Suprapubic skin (tissue), 4 donors: ENCODE measurements at places on chromosomes 4 and X.

- no peak for DNase-seq
These were observed 68.7 kb upstream of the PCDH19 start for GRCh38 chrX:100478714-100479306.

DNA sequence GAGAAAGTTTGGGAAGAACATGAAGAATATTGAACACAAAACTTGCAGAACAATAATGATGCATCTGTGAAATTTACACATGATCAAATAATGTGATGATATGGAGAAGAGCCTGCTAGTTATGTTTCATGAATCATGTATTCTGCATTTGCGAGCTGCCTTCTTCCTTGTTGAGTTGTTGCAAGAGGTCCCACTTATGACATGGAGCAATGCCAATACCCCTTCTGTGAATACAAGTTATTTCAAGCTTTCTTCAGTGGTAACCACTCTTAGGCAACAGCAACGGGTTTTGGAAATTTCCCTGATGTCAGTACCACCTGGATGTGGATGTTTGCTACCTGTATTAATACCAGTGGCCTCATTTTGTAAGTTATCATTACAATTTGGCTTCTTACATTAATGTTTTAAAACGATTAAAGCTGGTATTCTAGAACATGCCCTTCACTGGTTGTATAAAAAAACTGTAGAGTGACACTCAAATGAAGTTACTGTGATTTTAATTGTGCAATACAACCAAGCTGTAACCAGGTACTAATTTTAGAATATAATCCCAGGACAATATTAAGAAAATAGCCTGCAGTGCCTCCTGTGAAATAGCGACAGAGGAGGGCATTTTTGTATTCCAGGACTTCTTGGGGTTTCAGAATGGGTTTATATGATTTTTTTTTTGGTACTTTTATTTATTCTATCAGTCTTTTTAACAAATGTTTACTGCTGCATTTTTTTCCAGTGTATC lies 25.3 kb downstream of the IQCM start:
- DNase-seq: no peak

DNA sequence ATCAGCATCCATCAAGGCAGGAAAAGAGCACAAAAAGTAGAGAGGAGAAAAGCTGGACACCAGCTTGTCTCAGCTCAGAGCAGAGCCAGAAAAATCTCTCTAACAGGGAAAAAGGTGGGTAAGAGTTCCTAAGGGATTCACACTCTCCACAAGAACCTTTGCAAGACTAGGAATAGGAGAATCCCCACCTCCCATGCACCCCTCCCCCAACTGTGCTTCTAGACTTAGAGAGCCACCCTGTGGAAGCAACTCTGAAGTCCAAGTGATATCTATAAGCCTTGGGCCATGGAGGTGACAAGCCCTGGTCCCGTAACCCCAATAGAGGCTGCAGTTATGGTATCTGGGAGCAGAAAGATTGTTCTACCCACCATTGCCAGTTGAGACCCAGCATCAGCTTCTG lies 267.6 kb upstream of the MTMR8 start:
- DNase-seq: no peak

DNA sequence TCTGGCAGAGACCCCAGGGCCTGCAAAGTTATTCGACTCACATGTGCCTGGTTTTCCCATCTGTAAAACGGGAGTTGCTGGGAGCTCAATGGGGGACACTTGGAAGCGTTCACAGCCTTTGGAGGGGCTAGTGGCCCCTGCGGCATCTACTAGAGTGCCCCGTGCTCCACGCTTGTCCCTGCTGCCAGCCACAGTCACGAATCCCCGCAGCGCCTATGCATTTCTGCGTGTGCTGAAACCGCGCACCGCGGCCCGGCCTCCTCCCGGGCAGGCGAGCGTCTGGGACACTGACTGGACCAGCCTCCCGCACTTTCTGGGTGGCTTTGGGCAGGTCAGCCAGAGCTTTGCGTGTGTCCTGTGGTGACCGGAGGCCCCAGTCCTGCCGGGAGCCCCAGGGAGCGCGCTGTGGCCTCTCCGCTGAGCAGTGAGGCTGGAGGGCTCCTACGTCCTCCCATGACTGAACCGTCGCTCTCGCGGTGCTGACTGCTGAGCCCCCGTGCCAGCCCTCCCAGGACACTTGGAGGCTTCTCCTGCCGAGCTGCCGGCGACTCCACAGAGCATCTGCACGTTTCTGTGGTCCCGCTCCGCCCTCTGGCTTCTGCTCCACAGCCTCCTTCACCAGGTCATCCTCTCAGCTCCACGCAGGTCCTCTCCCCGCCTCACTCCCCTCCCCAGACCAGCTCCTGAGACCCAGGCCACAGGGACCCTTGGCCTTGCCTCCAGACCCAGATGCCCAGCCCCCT lies 36.3 kb downstream of the PIGG start:
- no peak for DNase-seq

GRCh38 chrX:20412871-20413486 lies 146.3 kb upstream of the RPS6KA3 start:
- peak; percentile 60 for DNase-seq

DNA sequence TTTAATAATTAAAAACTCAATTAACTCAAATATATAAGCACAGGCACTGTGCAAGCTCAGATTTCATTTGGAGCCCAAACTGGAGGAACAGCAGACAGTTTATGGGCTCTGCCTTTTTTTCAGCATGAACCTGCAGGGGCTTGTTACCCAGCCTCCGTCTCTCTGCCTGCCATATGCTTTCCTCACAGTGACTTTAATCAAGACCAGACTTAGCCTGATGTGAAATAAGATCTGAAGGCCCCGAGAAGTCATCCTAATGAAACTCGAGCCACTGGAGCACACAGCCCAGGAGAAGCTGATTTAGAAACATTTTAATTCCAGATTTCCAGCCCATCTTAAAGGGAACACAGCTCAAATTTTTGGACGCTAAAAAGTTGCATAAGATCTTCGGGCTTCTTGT lies 55.6 kb downstream of the SPATA18 start:
- DNase-seq: no peak

GRCh38 chr4:85607624-85608023 lies 132.7 kb downstream of the ARHGAP24 start:
- DNase-seq: no peak

DNA sequence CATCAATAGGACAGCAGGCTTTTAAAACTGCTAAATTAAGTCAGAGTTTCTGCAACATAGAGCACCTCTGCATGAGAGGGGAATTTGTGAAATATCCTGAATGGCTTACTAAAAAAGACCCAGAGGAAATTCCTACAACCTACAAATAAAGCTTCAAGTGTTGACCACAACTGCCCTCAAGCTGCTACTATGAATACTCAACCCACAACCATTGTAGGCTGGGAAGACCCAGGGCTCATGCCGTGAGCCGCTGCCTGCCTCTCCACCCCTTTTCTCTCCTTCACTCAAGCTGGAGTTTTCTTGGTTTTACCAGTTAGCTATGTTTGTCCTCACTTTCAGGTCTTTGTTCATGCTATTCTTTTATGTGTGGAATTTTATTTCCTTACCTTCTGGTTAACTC lies 151.6 kb downstream of the EMCN start:
- DNase-seq: no peak

DNA sequence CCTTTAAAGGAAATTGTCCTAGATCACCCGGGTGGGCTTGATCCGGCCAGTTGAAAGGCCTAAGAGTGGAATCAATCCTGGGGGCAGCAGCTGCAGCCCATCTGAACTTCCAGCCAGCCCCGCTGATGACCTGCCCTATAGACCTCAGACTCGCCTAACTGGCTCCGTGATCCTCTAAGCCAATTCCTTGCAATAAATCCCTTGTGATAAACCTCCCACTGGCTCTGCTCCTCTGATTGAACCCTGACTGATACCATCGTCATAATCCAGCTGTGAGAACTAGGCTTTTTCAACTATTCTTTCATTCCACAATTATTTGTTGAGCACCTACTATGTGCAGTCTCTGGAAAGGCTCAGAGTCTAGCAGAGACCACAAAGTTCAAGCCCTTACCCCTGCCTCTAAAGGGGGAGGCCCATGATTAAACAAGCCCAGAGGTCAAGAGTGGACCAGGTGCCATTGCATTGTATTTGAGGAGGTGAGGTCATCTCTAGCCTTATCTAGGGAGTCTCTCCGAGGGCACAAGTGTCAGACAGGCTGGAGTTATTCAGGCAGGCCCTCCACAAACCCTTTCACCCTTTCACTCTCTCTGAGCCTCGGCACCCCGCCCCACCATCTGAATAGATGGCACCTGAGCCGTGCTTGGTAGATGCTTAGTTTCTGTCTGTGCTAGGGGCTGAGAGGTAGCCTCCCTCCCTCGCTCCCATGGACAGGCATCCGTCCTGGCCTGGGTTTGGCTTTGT lies 20.5 kb upstream of the GPR78 start:
- peak; percentile 29 for DNase-seq

- no peak for DNase-seq
These were observed 518.0 kb downstream of the TMA16 start for GRCh38 chr4:164012396-164013027.

DNA sequence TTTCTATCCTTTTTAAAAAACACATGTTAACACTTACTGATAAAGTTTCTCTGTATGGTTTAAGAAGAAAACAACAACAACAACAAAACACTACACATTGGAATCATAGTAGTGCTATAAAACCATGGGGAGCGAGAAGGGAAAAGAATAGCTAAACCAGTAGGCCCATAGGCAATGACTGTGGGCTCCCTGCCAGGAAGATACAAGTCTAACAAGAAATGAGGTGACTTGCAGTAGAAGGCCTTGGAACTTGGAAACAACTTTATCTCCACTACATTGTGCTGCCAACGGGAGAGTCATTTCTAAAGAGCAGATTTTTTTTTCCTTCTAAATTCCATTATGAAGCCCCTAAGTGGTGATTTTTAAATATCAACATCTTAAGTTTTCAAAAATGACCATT lies 78.0 kb downstream of the GPC4 start:
- no peak for DNase-seq

DNA sequence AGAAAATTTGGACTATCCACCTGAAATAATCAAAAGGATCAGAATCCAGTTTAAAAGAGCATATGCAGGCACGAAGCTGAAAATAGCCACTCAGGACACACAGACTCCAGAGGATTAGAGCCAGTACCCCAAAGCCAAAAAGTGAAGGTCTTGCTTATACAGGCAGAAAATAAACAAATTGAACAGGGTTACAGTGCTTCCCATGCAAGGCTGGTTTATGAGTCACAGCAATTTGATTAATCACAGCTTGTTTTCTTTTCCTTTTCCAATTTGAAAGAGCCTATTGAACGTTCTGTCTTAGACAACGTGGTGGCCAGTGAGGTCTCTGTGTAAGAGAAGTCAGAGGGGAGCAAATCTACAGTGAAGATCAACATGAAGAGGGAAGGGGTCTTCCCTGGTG lies 10.2 kb downstream of the HGFAC start:
- no peak for DNase-seq

GRCh38 chrX:50638123-50638522 lies 167.5 kb upstream of the DGKK start:
- no peak for DNase-seq

- DNase-seq: no peak
These were observed 24.6 kb downstream of the NAP1L5 start for GRCh38 chr4:88672987-88673386.

GRCh38 chr4:83548151-83548905 lies 12.4 kb downstream of the GPAT3 start:
- peak; percentile 80 for DNase-seq

- DNase-seq: no peak
These were observed 147.4 kb downstream of the LDB2 start for GRCh38 chr4:16750882-16751642.

GRCh38 chr4:81257021-81257420 lies 42.0 kb upstream of the PRKG2 start:
- DNase-seq: no peak

GRCh38 chr4:124095621-124096020 lies 616.9 kb downstream of the ANKRD50 start:
- no peak for DNase-seq

- DNase-seq: no peak
These were observed 929 bp downstream of the MAB21L2 start for GRCh38 chr4:150582873-150583286.

DNA sequence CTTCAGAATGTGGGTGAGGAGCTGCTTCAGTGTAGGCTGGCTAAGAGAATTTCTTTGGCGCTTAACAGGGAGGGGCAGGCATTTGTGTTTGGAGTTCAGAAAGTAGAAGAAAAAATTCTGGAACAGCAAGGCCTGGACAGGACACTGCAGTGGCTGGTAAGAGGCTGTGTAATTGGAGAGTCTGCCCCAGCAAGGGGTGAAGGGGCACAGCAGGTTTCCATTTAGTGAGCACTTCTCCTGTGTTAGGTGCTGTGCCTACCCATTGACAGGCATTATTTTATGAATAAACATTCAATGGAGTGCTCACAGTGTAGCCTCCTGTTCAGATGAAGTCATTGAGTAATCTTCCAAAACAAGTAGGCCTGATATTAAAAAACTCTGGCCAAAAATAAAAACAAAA lies 10.7 kb upstream of the CPE start:
- DNase-seq: no peak

- DNase-seq: no peak
These were observed 118.1 kb downstream of the SMIM20 start for GRCh38 chr4:26032142-26032541.

- DNase-seq: no peak
These were observed 852.7 kb upstream of the SLIT2 start for GRCh38 chr4:19399001-19399400.
